ENCODE measurements at places on chromosomes 2 and 18.

DNA sequence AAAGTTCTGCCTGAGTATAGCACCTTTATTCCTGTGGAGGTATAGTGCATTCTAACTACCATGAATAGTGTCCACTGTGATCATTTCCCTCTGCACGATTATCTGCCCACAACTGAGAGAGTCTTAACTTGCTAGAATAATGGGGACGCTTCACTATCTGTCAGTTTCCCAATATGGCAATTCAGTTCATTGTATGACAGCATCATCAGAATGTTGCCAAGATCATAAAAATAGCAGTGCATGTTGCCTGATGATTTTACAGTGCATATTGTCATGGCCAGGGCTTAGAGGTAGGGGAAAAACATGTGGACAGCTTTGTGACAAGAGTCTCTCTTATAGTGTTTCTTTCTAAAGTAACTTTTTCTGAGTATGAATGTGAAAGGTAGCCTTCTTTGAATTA, 6.1 kb downstream of the RASGRP3 start:
- no peak for DNase-seq

DNA sequence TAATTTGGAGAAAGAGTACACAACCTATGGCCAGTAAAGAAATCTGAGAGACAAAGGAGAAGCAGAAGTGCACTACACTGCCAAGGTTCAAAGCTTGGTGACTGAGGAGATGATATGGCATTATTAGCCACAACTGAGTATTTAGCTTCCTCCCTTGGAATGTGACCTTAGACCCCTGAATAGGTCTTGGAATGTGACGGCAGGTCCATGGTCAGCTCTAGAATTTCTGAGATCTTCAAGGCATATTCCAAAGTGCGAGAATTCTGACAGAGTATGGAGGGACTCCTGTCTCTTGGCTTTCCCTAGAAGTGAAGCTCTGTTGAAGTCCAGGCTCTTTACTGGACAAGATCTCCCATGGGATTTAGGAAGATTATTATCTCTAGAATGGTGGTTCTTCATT, 130.0 kb upstream of the FN1 start:
- DNase-seq: no peak

GRCh38 chr18:26702086-26702485, 153.7 kb upstream of the KCTD1 start:
- DNase-seq: no peak

DNA sequence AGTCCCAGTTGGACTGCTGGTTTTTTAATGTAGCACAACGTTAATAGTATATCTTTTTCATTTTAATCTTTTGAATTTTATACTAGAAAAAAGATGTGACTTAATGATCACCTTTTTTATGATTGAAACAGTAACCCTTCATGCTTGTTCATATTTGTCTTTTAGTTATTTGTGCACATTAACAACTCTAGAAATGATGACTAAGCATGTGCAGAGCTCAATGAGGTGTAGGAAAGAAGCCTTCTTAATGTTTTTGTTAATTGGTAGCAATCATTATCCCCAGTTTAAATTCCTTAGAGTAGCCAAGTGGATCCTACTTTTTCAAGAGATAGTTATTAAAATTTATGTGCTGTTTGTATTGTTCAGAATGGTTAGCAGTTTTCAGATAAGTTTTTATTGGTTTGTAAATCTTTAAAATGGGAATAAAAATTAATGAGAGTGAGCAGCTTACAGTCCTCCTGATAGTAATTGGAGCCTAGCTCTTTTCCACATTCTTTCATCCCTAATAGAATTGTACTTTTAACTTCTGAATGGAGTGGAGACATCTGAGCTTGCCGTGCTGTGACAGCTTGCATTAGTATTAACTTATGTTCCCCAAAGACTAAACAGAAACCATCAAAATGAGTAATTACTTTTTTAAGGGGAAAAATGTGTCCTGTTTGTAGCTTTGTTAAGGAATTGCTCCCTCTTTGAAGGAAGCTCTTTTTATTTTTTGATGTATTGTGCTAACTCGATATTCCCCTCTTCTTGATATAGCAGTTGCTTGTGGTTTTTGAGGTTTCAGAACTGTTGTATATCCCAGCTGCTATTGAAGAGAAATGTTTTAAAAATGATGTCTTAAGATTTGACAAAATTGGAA, 17.3 kb downstream of the PIK3C3 start:
- no peak for DNase-seq

GRCh38 chr2:137182071-137182470, 416.7 kb downstream of the THSD7B start:
- DNase-seq: no peak

DNA sequence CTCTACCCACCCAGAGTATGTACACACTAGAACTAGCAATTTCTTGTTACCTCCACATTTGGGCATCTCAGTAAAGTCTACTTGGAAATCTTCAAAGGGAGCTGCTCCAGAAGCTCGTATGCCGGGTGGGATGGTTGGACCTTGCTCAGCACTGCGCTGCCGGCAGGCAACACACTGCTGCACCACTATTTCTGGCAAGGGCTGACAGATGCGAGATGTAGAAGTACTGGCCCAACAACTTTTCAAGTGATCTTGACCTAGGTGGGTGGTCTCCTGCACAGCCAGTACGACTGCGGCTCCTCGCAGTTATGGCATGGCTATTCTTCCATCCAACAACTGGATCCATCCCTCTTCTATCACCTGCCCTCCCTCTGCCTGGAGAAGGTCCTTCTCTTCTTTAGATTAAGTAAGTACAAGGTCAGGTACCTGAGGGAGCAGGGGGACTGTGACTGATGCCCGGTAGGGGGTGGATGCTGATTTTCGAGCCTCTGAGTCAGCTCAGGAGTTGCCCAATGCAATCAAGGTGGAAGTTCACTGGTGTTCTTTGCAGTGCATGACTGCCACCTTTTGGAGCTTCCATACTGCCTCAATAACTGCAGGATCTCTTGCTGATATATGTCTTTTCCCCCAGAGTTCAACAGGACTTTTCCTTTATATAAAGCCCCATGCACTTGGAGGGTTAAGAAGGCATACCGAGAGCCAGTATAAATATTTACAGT, 100.4 kb upstream of the SLC1A4 start:
- no peak for DNase-seq

DNA sequence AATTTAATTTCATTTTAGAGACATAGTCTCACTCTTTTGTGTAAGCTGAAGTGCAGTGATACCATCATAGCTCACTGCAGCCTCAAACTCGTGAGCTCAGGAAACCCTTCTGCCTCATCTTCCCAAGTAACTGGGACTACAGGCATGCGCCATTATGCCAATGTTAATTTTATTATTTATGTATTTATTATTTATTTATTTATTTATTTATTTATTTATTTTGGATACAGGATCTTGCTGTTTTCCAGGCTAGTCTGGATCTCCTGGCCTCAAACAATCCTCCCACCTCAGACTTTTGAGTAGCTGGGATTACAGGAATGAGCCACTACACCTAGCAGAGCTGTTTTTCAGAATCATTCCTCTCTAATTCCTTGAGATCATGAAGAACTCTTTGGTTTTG, 99.9 kb downstream of the ASXL3 start:
- DNase-seq: no peak

GRCh38 chr2:16194530-16194929, 254.2 kb downstream of the MYCN start:
- DNase-seq: no peak

DNA sequence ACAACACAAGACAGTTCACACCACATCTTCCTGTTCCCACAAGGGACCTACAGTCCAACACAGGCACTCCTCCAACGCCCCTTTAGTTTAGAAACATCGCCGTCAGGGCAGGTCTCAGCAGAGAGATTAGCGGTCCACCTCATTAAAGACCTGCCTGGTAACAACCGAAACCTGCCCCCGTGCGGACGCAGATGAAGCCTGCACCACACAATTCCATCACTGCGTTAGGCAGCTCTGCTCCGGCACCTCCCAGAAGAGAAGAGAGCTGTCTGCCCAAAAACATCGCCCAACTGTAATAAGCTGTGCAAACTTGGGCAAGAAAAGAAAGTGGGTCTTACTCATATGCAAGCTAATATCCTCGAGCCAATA, 32.7 kb downstream of the ZNF516 start:
- DNase-seq: no peak

DNA sequence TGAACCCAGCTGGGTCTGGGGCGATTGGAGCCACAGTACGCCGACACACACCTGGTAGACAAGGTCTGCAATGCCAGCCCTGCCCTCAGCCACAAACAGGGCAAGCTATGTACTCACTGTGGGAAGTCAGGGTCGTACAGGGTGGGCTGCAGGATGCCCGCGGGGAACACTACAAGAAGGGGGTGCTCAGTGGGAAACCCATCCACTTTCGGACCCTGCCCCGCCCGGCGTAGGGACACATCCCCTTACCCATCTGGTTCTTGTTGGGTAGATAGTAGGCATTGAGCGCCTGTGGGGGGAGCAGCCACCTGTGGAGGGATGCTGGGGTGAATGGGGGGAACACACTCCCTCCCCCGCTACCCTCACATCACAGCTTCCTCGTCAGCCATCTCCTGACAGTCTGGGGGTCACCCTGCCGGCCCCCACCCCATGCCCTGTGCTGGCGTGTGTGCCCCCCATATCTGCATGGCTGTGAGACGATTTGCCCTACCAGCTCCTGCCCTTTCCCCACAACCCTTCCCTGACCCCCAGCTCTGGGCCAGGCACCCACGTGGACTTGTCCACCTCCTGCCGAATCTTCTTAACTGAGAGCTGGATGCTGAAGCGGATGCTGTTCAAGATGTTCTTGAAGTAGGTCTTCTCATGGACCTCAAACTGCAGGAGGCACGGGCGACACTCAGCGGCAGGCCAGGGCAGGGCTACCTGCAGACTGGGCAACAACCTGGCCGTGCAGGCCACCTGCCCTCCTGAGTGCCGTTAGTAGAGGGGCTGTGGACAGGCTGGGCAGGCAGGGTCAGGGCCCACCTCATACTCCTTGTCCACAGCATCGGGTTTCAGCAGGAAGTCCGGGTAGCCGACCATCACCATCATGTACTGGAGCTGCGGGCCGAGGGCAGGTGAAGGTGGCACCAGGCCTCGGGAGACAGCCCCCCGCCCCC, 5.1 kb downstream of the ECEL1 start:
- DNase-seq: no peak

DNA sequence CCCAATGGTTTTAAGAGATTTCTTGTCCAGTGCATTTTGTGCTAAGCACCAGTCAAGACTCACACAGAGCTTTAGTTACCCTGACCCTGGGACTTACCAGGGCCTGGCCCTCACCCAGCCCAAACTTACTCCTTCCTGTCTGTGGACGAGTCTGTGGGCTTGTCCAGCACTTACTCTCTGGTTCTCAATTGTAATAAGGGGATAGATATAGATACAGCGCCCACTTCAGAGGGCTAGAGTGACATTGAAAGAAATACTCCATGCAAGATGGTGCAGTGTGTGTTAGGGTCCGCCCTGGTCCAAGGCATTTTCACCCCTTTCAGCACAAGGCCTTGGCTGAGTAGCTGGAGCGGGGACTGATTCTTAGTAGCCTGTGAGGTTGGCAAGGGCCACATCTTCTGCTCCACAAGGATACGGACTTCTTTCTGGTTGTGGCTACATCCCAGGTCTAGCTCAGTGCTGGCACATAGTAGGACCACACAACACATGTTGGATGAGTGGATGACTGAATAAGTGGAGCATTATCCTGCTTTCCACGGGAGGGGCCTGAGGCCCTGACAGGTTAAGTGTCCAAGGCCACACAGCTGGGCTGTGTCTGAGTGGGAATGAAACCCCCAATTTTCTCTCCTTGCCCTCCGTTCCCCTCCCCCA, 3.8 kb upstream of the ARID5A start:
- DNase-seq: no peak

DNA sequence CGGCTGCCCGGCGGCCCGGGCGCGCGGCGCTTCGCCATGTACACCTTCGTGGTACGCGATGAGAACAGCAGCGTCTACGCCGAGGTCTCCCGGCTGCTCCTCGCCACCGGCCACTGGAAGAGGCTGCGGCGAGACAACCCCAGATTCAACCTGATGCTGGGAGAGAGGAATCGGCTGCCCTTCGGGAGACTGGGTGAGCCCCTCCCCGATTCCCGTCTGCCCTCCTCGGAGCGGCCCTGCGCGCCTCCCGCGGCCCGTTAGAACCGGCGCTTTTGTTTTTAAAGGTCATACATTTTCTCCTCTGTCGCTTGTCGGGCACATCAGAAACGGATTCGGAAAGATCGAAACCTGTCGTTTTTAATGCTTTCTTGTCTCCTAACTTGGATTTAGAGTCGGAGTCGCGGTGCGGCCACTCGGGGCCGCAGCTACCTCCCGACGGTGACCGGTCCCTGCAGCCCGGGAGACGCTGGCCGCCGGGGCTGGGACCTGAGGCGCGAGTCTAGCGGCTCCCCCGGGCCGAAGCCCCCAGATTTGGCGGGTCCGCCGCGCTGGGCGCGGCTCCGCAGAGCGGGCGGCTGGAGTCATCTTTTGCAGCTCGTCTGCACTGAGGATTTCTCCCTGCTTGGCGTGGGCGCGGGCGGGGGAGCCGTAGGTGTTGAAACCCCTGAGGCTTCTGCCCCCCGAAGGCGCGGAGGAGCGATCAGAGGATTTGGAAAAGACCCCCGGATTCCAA, 519 bp downstream of the TTL start:
- no peak for DNase-seq

DNA sequence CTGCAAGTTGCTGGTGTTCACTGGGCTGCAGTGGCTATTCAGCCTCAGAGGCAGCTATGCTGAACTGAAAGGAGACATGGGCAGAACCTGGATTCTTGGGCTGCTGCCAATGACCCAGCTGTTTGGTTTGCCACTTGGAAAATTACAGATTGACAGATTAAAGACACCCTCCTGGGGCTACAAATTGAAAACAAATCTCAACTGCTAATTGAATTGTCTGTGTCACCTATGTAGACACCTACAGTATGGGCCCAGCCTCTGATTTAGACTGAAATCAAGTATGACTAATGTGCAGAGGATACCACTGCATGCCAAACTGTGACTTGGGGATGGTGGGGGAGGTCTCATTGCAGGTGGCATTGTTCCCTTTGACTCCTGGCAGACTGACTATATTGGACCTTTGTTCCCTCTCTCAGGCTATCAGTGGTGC, 42.8 kb downstream of the ITSN2 start:
- no peak for DNase-seq

GRCh38 chr18:27263369-27263768, 78.3 kb upstream of the CHST9 start:
- no peak for DNase-seq

- no peak for DNase-seq
Observed at GRCh38 chr2:234378440-234378839, 118.4 kb downstream of the ARL4C start.

DNA sequence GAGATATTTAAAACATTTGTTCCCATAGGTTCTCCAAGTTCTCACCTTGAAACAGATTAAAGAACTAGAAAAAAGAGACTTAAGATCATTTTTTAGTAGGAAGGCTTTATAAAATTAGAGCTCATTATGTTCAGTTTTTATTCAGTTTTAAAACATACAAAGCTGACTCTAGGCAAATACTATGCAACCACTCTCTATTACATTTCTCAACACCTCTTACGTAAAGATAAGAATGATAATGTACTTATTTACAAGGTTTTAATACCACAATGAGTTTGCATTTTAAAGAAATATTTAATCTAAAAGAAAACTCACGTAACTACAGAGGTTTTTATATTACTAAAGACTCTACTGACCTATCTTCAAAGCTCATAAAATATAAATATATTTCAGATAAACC, 68.8 kb downstream of the TMEM131 start:
- no peak for DNase-seq
